ENCODE measurements at places on chromosomes 7 and 10.

- DNase-seq: no peak
Measured at GRCh38 chr10:62912086-62912485, 95.9 kb upstream of the EGR2 start.

GRCh38 chr10:6211671-6212635, 9.2 kb downstream of the PFKFB3 start:
- no peak for DNase-seq

DNA sequence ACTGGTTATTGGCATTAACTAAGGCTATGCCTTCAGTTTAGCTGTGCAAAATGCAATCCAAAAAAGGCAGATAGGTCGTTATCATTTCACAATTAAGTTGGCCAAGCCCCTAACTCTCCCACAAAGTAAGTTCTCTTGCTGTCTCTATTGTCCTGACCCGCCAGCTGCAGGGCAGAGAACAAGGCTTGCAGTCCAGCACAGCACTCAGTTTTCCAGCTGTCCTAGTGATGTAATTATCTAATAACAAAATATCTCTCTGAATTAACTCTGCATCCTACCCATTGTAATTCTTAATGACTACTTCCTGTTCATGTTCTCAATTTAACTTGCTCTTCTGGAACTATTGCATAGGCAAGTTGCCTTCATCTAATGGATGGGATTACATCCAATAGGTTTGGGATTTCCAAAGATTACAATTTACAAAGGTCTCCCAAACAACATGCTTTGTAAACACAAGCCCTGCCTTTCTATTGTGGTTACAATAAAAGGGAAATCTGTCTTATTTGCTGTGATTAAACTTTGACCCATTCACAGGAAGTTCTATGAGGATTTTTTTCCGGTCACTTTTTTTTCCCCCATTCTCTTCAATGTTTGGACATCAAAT, 55.2 kb downstream of the CDK6 start:
- no peak for DNase-seq

DNA sequence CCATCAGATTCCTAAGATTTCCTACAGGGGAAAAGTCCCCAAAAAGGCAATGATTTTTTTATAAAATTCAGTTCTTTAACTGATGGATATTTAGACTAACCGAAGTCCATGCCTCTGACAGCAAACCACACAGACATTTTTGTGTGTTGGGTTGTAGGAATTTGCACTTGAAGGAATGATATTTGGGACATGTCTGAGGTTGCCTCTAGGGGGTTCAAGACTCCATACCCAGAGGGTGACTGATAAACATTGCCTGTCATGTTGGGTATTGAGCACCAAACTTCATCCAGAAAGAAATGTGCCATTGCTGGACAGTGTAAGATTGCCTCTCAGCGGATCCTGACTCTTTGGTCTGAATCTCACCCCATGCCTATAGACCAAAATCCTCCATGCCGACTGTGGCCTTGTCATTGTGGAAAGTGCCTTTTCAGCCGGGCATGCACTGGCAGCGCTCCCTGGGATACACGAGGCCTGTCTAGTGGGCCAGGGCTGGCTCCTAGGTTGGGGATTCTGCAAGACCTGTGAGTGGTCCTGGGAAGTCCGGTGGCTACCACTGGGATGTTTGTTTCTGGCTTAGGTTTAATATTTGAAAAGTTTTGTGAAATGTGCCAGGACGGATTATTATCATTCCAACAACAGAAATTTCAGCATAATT, 252.9 kb downstream of the WDR37 start:
- no peak for DNase-seq

GRCh38 chr7:150866932-150867564, 14.7 kb downstream of the AOC1 start:
- DNase-seq: no peak

DNA sequence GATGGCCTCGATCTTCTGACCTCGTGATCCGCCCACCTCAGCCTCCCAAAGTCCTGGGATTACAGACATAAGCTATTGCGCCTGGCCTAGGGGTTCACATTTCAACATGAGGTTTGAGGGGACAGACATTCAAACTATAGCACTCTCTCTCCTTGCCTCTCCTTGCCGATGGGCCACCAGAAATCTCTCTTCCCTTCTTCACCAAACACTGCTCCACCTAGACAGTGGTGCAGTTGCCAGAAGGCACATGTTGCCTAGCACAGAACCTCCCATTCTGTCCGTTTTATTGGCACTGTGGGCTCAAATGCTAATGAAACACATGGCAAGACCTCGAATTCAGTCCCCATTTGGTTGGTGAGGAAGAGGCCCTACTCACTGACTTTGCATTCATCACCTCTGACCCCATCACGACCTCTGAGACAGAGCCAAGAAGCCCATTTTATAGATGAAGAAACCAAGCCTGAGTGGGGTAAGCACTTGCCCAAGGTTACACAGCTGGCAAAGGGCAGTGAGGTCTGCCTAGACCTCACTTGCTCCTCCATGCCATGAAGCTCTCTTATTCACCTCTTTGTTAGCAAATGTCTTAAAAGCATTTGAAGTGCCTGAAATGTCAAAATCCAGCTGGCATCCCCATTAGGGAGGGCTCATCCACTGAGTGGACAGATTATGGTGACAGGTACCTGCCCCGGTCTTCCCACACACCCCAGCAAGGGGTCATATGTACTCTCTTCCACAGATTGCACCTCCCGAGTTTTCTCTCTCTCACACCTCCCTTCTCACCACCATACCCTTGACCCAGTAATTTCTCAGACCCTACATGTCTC, 34.0 kb downstream of the GPRIN2 start:
- peak; percentile 5 for DNase-seq

- DNase-seq: no peak
Measured at GRCh38 chr7:105648561-105649401, 67.5 kb upstream of the EFCAB10 start.

DNA sequence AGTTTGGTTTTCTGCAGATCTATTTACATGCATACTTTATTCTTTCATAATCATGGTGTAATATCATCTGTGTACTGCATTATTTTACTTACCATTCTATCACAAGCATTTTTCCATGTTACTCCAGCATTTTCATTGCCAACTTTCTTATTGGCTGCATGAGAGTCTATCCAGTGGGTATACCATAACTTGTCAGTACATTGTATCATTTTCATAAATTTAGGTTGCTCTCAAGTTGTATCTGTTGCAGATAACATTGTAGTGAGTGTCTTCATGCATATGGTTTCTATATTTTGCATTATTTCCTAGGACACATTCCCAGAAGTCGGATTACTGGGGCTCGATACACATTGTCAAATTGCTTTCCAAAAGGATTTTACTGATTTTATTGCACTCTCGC, 87.2 kb upstream of the INSYN2A start:
- no peak for DNase-seq

- no peak for DNase-seq
Measured at GRCh38 chr7:149854611-149855360, 16.6 kb downstream of the ZNF862 start.

DNA sequence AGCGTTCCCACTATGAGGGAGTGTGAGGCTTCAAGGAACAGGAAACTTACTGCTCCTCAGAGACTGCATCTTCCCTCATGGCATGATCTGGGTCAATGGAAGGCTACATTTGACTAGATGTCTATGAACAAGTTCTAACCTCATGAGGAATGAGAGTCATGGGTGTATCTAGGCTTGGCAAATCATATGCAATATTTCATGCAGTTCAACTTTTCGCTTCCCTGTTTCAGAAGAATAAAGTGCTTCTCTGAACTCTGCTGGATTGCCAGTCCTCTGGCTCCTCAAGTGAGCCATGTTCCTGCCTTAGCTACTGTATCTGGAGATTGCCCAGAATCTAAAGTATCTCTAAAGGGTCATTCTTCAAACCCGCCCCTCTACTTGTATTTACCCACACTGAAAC, 54.3 kb upstream of the SEMA3A start:
- DNase-seq: no peak

GRCh38 chr7:21886396-21886795, 59.3 kb downstream of the CDCA7L start:
- DNase-seq: no peak

- no peak for DNase-seq
Measured at GRCh38 chr10:14554491-14555205, 220.0 kb downstream of the FAM107B start.

- no peak for DNase-seq
Measured at GRCh38 chr7:44111761-44112160, 7.6 kb downstream of the AEBP1 start.

GRCh38 chr7:38632411-38632810, 1.2 kb upstream of the AMPH start:
- DNase-seq: no peak

- DNase-seq: no peak
Measured at GRCh38 chr7:29035044-29035740, 77.1 kb upstream of the TRIL start.

DNA sequence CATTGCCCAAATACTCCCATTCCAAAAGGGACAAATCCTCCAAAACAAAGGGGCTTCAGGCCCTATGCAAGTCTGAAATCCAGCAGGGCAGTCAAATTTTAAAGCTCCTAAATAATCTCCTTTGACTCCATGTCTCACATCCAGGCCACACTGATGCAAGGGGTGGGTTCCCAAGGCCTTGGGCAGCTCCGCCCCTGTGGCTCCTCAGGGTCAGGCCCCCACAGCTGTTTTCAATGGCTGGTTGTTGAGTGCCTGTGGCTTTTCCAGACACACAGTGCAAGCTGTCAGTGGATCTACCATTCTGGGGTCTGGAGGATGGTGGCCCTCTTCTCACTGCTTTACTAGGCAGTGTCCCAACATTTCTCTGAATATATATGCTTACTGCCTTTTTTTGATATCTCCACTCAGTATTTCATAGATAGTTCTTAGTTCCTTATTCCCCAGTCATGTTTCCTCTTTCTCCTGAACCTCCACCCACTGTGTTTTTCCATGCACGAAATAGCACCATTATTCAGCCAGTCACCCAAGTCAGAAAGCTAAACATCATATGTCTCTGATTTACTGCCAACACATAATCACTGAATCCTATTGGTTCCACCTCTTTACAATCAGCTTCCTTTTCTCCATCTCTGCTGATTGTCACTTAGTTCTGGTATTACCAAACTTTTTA, 172.6 kb upstream of the CACNA2D1 start:
- no peak for DNase-seq

DNA sequence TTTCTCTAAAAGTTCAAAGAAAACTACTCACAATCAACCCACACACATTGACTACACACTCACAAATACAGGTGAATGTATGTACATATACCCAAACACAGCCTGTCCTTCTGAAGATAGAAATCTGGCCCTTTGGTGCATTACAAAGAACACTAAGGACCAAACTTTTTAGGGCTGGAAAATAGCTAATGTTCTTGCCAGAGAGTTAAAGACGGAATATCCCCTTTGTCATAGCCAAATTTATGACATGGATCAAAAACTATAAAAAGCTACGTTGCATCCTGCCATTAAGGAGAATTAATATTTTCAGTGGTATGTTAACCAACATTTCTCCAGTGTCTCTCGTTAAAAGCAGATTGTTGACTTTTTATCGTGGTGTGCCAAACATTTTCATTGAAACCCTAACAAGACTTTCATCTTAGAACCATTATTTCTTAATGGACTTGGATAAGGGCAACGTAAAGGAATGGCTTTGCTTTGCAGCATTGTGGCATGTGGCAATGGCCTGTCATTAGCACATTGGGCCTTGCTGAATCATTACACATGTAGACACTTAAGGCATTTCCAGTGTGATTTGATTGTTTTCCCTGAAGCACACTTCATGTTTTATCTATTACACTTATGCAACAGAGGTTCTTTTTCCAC, 150.9 kb upstream of the MEOX2 start:
- no peak for DNase-seq

DNA sequence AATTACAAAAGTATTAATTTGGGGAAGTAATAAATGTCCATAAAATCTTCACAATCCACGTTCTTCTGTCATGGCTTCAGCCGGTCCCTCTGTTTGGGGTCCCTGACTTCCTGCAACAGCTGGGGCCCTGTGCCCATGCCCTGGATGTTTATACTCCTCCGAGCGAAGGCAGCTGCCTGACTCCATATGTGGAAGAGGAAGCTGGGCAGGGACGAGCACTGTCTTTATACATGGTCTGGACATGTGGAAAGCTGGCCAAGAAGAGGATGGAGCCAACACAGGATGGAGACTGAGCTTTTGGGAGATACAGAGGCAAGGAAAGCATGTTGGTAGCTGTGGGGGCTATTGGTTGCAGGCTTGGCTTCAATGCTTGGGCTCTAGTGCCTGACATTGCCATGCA, 116.5 kb upstream of the EFCAB10 start:
- DNase-seq: no peak

DNA sequence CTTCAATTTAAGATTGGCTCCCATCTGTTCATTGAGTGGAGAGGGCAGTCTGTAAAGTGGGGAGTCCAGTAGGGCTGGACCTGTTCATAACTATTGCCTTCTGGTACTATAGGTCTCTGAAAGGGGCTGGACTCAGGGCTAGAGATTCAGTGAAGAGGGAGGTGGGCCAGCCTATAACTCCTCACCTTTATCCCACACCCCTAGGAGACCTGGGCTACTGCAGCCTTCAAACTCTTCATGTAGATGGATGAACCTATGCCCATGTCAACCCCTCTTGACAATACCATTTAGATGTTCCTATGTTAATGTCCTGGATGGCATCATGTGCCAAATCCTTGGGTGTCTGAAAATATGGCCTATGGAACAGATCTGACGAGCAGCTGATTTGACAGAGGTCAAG, 22.0 kb downstream of the MBL2 start:
- DNase-seq: no peak

DNA sequence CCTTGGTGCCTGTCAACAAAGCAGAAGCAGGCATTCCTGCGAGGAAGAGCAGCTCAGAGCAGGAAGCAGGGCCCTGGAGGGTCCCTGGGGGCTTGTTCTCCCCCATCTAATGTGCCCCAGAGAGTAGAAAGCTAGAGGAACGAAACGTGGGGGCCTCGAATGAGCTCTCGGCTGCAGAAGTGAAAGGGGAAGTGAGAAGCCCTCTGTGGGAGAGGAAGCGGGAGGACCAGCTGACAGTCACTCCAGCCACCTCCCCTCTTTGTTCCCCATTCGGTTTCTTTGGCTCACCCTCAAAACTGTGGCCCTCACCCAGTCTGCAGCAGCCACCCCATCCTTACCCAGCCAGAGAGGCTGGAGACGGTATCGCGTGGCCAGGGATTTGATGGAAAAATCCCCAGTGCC, 25.0 kb downstream of the C10orf105 start:
- no peak for DNase-seq

- DNase-seq: no peak
Measured at GRCh38 chr7:155533120-155533826, 13.1 kb downstream of the CNPY1 start.

- DNase-seq: no peak
Measured at GRCh38 chr10:106078895-106079576, 1085.5 kb downstream of the SORCS1 start.

GRCh38 chr10:13728898-13729535, 142.3 kb downstream of the PRPF18 start:
- no peak for DNase-seq
